ENCODE measurements at places on chromosomes 1 and 21.

DNA sequence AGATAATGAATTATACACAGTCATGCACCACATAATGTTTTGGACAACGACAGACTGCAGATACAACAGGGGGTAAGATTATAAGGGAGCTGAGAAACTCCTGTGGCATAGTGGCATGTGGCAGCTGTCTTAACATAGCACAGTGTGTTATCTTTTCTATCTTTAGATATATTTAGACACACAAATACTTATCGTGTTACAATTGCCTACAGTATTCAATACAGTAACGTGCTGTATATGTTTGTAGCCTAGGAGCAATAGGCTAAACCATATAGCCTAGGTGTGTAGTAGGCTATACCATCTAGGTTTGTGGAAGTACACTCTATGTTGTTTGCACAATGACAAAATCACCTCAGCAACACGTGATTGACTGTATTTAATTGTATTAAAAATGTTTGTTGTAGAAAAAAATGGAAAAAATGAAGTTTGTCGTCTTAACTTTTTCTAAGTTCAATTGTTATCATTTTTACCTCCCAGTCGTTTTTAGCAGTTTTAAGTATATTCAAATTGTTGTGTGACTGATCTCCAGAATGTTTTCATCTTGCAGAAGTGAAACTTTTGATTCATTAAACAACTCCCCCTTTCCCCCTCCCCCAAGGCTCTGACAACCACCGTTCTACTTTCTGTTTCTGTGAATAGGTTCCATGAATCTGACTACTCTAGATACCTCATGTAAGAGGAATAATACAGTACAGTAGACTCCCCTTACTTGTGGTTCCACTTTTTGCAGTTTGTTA lies 351.0 kb upstream of the B3GALT2 start:
- peak; percentile 15 for DNase-seq

DNA sequence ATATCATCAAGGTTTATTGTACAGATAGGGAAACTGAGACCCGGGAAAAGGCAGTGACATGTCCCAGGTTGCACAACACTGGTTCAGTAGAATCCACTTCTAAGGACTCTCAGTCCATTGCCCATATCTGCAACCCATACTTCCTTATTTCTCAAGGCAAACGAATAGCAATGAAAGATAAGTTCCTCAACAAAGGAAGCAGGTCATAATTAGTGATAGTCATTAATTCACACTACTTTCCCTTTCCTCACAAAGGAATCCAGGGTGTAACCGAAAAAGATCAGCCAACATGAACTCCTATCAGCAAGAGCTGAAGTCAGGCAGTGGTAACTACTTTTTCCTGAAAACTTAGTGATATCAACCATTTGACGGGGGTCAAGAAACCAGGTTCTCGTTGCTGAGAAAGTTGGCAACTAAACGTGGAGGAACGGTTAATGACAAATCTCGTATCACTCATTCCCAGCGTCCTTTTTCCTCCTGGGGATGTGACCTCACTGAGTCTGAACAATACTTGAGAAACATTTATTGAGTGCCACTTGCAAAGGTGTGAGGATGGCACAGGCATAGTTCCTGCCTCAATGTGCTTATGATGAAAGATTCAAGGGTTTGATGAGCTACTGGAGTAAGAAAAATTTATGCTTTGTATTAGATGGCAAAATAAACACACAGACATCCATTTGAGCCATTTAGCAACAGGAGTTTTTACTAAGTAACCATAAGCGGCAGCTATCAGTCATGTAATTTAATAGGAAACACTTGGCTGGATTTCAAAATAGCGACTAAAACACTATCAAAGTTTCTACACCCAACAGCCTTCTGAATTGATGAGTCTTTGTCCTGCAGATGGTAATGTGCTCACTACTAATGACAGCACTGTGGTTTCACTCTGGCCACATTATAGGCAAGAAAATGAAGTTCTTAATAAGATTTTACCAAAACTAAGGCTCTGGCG lies 82.3 kb downstream of the PLPP3 start:
- DNase-seq = no peak

DNA sequence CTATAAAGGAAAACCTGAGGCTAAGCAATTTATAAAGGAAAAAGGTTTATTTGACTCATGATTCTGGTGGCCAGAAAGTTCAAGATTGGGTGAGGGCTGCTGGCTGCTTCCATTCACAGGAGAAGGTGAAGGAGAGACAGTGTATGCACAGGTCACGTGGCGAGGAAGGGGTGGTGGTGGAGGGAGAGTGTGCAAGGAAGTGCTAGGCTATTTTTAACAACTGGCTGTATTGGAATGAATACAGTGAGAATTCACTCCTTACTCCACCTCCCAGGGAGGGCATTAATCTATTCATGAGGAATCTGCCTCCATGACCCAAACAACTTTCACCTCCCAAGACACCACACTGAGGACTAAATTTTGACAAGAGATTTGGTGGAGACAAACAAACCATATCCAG lies 51.0 kb downstream of the SYDE2 start:
- DNase-seq = no peak

DNA sequence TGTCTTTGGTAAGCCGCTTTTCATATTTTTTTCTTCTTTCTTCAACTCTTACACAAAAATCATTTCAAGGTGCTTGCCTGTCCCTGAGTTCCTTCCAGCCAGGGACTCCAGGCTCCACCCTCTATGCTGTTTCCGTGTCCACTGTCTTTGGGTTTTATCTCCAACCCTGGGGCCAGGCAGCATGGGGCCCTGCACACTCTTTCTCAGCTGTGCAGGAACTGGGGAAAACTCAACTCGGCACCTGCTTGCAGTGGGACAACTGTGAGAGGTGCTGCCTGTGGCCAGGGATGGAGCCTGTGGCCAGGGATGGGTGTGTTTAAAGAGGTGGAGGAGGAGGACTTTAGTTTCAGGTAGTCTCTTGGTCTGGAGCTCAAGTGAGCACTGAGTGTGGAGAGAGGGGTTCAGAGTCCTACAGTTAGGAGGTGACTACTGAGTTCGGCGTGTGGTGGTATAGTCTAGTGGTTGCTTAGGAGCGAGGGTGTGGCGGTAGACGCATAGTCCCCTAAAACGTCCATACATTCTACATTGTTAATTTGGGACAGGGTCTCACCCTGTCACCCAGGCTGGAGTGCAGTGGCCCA lies 13.4 kb downstream of the TNFRSF8 start:
- no peak for DNase-seq

DNA sequence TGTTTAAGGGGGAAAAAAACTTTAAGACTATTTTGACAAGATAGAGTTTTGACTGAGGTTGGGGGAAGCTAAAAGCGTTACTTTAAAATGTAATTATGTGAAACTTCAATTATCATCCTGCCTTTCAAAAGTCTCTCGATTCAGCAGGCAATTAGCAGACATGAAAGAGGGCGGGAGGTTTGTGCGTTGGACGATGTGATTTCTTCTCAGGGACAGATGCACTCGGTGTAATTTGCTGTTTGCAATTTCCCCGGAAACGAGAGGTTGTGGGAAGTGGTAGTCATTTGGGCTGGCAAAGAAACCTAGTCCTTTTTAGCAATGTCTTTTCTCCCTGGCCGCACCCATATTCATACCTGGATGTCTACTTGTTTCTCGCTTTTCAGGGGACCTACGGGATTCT lies 27.1 kb downstream of the KAZN start:
- DNase-seq = no peak

DNA sequence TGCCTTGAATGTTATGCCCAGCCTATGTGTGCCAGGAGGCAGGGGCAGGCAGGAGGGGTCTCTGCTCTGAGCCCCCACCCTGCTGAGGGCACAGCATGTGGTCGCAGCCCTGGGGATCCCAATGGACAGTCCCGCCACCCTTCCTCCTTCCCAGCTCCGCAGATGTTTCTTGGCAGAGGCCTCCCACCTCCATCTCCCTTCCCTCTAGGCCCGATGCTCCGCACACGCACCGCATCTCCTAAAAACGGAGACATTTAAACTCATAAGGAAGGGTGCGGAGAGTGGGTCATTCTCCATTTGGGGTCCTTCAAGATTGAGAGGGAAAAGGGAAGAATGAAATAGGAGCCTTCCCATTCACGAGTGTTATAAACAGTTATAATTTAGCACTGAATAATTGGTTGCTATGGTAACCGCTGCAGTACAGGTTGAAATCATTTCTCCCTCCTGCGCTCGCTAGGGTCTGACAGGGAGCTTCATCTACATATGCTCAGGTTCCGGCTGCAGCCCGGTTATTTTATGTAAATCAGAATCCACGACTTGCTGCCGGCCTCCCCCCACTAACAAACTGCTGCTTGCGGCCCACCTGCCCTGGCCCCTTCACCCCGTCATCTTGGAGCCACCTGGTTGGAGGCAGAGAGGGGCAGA lies 16.0 kb downstream of the CHD5 start:
- no peak for DNase-seq

DNA sequence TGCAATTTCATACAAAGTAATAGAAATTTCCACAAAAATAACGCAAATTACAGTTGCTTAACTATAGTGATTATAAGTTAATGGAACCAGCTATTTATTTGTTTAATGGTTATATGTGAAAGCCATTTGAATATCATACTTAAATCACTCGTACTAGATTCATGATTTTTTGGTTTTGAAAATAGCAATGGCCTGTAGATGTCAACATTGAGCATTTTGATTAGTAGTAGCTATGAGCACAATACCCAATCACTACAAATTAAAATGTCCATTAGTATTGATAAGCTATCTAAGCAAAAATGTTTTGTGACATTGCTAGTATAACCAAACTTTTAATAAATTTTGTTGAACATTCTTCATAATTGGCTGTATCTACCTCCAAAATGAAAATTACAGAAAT lies 10.0 kb downstream of the COL24A1 start:
- DNase-seq = no peak

DNA sequence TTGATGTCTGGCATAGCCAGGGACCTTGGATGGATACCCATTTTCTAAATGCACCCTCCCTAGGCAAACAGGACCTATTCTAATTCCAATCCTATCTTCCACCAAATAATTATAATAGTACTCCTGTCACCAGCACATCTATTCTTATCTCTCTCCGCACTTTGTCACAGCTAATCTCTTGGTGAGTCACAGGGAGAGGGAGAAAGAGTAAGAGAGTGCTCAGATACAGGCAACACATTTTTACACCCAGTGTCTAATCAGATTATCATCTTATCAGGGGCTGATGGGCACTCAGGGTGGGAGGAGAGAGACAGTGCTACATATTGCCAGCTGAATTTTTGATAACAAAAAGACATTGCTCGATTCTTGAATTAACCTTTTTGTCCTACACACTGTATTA lies 275.0 kb upstream of the BEND5 start:
- DNase-seq = no peak

- no peak for DNase-seq
Measured at GRCh38 chr1:235940285-235940684, 73.6 kb upstream of the LYST start.

GRCh38 chr1:109357616-109358015 lies 40.1 kb downstream of the SORT1 start:
- no peak for DNase-seq

- DNase-seq = no peak
Measured at GRCh38 chr1:199931666-199932377, 95.7 kb upstream of the NR5A2 start.

DNA sequence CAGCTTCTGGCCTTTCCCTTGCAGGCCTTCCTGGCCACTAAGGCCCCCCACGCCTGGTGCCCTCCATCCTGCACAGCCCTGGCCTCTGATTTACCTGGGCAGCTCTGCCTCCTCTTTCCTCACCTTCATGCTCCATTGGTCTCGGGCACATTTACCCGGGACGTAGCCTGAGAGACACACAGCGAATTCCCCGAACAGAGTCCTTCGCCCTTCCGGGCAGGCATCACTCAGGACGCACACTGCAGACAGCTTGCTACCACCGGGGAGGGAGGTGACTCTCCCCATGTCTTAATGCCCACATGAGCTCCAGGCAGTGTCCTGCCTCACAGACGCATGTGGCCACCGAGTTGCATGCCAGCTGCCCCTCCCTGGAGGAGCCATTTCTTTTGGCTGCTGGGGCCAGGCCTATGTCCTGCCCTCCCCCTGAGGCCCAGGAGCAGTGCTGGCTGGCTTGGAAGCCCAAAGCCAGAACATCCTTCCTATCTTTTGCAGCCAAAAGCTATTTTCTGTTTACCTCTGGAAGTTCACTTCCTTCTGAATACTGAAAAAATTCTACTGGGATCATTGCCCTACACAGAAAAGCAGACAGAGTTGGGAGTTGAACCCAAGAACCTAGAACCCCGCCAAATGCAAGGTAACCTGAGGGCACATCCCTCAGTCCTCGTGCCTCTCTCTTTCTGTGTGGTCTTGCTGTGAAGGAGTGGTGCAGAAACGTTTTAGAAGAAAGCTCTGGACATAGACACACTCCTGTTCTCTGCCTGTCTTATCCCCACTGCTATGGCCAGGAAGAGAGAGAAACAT lies 209.5 kb downstream of the TOMM20 start:
- no peak for DNase-seq

DNA sequence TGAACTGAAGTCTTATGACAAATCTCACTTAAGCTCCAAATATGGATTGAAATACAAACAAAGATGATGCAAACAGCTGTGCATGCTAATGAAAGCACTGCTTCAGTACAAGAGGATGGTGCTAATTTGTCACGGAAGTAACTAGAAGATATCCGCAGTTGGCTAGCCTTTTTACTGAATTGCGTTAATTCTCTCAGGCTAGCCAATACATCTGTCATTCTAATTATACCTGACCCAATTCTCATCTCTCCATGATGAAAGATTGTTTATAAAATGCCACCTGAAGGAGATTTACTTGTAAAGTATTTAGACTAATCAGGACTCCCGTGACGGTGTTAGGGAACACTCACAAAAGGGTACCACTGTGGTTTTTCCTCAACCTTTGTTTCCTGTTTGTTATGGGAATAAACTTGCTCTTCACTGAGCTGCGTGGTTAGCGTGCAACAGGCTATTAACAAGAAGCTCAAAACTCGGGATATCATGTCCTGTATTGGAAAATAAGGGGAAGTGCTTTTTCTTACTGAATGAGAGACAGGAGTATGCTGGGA lies 162.5 kb downstream of the APP start:
- no peak for DNase-seq

DNA sequence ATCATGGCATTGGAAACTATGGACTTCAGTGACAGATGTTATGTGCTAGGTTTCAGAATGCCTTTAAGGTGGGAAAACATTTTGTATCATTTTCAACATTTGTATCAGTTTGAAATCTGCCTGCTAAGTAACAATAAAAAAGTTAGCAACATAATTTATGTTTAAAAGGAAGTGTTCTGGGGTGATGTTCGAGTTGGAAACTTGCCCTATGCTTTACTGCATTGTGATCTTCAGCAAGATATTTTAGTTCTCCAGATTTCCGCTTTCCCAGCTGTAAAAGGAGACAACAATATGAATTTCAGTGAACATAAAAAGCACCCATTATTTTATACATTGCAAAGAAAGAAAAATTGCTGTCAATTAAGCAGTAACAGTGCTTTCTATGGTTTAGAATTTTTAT lies 187.4 kb downstream of the DISC1 start:
- DNase-seq = no peak

- no peak for DNase-seq
Measured at GRCh38 chr21:43845386-43845785, 19.6 kb upstream of the AGPAT3 start.

GRCh38 chr1:15260418-15261154 lies 13.6 kb downstream of the FHAD1 start:
- no peak for DNase-seq

- no peak for DNase-seq
Measured at GRCh38 chr1:29936031-29936544, 699.8 kb downstream of the PTPRU start.

GRCh38 chr1:209883341-209883971 lies 54.6 kb upstream of the SYT14 start:
- DNase-seq = no peak
